ENCODE measurements at places on chromosomes 16 and 17. TPM values are rescaled to one million over a fixed set of nuclear protein-coding genes. Genes with fewer than 3 reads are reported as not detected.

- no peaks in the 10 kb centered on the region for H3K36me3 ChIP-seq
- peaks cover 2% of the 10 kb centered on the region for H3K27me3 ChIP-seq
- no peak for DNase-seq
These were observed 186.0 kb downstream of the COPRS start for GRCh38 chr17:31673076-31673475.

DNA sequence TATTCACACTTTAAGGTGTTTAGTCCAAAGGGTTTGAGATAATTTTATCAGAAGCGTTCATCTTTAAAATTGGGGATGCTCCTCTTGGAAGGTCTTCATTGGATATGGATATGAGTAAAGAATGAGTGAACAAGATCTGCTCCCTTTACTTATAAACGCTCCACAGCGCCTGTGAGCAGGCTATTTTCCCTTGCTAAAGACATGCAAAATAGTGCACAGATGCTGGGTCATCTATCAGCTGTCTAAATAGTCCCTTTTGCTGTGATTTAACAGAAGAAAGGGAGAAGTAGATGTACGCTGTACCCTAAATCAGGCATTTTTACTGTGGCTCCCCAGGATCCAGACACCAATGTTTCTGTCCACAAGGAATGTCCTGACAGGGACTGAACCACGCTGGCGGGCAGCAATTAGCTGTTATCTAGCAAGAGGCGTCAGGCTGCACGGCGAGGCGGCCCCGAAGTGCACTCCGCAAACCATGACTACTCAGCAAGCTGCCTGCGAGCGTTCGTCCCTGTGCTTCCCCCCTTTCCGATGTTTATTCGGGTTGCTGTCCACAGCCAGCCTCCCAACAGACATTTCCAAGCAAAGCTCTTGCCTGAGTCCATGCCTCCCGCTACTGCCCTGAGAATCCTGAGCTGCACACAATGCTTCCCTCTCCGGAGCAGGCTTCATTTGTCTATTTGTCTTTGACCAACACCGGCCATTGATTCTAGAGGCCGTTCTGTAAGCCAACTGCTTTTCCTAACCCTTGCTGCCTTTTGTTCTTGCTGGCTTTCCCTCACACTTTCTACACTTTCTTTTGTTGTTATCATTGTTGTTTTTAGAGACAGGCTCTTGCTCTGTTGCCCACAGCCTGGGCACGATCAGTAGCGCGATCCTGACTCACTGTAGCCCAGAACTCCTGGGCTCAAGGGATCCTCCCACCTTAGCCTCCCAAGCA lies 55.7 kb upstream of the CNEP1R1 start:
- H3K4me1 ChIP-seq: no peaks in the 10 kb centered on the region
- H3K4me3 ChIP-seq: no peak overlapping the region
- peaks cover 8% of the 10 kb centered on the region for H3K27me3 ChIP-seq
- no peaks in the 10 kb centered on the region for H3K36me3 ChIP-seq
- H3K27ac ChIP-seq: no peak overlapping the region

DNA sequence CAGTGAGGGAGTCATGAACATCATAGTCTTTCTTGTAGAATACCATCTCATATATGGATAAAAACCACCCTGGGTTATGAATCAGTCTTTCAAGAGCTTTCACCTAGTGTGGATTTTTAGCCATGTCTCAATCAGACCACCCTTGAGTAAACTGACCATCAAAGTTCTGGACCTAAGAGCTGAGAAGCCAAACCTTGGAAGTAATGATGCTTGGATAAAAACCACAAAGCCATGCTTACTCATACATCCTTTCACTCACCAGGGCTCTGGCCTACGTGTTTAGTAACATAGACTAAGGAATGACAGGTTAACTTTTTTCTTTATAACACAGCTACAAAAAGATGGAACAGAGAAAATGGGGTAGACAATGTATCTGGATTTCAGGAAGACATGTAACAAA lies 167.2 kb downstream of the STX8 start:
- no peak overlapping the region for H3K27ac ChIP-seq
- DNase-seq: no peak
- no peaks in the 10 kb centered on the region for H3K27me3 ChIP-seq
- no peak overlapping the region for H3K4me3 ChIP-seq
- H3K36me3 ChIP-seq: no peaks in the 10 kb centered on the region

- H3K4me3 ChIP-seq: peak overlapping the region; percentile 34
- H3K27ac ChIP-seq: no peak overlapping the region
- no peaks in the 10 kb centered on the region for H3K4me1 ChIP-seq
- no peaks in the 10 kb centered on the region for H3K36me3 ChIP-seq
These were observed 6.9 kb downstream of the USP6 start for GRCh38 chr17:5122586-5123342.

DNA sequence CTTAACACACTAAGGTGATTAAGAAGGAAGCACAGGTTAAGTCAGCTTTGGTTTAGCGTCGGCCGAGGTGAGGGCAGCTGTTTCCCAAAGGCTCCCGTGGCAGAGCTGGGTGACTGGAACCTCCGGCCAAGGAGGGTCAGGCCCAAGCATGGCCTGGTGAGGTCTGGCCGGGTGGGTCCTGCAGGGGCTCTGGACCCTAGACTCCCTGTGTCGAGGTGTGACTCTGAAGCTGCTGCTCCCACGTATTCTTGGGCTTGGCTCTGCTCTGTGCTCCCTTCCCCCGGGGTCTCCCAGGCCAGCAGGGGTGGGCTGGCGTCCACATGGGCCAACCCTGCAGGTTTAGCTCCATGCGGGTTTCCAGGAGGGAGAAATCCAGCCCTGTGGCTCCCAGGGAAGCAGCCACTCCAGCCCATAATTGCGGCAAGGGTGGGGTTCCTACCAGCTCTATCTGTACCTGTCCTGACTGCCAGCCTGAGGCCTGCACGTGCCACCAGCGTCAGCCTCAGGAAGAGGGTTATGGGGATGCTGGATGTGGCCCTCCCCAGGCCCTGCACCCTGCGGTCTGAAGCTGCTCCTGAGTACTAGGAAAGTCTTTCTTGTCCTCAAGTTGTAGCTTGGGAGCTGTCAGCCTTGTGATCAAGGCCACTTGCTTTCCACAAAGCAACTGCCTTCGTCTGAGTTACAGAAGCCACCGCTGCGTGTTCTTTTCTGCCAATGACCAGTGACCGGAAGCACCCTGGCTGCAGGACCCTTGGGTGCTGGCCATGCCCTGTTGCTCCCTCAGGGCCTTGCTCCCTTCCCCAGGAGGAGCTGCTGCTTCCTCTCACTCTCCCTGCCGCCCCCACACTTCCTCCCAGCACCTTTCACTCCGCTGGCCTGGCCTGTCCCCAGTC lies 4.8 kb downstream of the CDK5R1 start:
- H3K36me3 ChIP-seq: peaks cover 65% of the 10 kb centered on the region
- no peak overlapping the region for H3K4me3 ChIP-seq
- no peak for DNase-seq
- H3K4me1 ChIP-seq: no peaks in the 10 kb centered on the region

DNA sequence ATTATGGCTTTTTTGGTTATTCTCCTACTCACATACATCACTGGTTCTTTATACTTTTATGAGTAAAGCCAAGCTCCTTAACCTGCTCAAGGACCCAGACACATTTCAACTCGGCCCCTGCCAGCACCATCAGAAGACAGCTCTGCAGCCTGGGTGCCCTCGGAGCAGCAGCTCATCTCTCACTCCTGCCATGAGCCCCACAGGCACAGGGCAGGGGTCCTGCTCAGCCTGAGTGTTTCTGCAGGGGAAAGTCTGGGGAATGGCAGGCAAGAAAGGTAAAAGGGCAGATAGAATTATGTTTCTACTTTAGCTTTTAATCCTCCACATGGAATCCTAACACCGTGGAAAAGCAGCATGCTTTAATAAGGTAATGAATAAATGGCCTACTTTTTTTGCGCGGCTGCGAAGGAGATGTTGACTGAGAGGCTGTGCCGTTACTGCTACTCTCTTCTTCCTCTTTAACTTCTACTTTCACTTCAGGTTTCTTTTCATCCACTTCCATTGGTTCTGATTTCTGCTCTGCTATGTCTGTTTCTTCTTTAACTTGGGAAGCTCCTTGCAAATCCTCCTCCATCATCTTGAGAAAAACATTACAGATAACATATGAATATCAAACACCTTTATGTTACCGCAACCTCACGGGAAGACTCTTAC lies 50.1 kb upstream of the TRAP1 start:
- peaks cover 76% of the 10 kb centered on the region for H3K36me3 ChIP-seq
- H3K4me1 ChIP-seq: no peaks in the 10 kb centered on the region
- no peak overlapping the region for H3K4me3 ChIP-seq
- no peak for DNase-seq
- no peaks in the 10 kb centered on the region for H3K27me3 ChIP-seq

- no peaks in the 10 kb centered on the region for H3K27me3 ChIP-seq
- H3K27ac ChIP-seq: no peak overlapping the region
- H3K36me3 ChIP-seq: no peaks in the 10 kb centered on the region
- DNase-seq: no peak
- no peaks in the 10 kb centered on the region for H3K4me1 ChIP-seq
These were observed 6.2 kb upstream of the CES1 start for GRCh38 chr16:55839115-55839514.

DNA sequence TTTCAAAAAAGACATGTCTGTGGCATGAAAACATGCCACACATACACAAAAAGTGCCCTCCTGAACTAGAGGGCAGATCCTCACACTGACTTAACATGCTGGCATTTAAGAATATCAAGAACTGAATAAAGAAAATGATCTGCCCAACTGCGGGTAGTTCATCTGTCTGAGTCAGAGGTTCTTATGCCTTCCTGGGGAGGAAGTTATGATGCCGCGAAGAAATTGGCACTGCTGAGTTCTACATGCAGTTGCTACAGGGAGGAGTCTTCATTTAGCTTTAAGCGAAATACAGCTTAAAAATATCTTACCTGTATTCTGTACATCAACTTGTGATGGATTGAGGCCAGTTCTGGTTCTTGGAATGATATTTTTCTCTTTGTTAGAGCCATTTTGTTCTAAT lies 6.3 kb downstream of the ALDH3A2 start:
- H3K27me3 ChIP-seq: no peaks in the 10 kb centered on the region
- H3K36me3 ChIP-seq: peaks cover 5% of the 10 kb centered on the region
- no peak for DNase-seq
- H3K4me3 ChIP-seq: no peak overlapping the region
- no peak overlapping the region for H3K27ac ChIP-seq
- peaks cover 5% of the 10 kb centered on the region for H3K4me1 ChIP-seq

- H3K4me1 ChIP-seq: no peaks in the 10 kb centered on the region
- peaks cover 6% of the 10 kb centered on the region for H3K36me3 ChIP-seq
- H3K27ac ChIP-seq: peak overlapping the region; percentile 30
- DNase-seq: peak; percentile 68
These were observed 1.1 kb downstream of the TSEN54 start for GRCh38 chr17:75517297-75517865.

Gene CCL2
- polyA plus RNA-seq: 29.2 TPM

DNA sequence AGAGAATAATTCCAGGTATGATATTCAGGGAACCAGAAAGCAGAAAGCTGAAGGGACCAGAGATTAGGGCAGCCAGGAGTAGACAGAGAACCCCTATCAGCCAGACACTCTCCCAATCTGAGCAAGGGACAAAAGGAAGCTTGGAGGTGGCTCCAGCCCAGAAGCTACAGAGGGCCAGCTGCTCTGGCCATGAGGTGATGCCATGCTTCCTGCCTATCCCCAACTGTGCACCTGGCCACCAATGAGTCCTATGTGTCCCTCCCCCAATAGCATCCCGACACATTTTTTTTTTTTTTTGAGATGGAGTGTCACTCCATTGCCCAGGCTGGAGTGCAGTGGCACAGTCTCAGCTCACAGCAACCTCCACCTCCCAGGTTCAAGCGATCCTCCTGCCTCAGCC lies 30.0 kb downstream of the NSMCE1 start:
- no peak overlapping the region for H3K4me3 ChIP-seq
- H3K36me3 ChIP-seq: no peaks in the 10 kb centered on the region
- no peaks in the 10 kb centered on the region for H3K27me3 ChIP-seq
- DNase-seq: no peak
- peak overlapping the region; percentile 91 for H3K27ac ChIP-seq

Gene CDK3
- 7.9 TPM for polyA plus RNA-seq

- H3K27me3 ChIP-seq: no peaks in the 10 kb centered on the region
- no peak overlapping the region for H3K27ac ChIP-seq
- no peak for DNase-seq
- no peaks in the 10 kb centered on the region for H3K36me3 ChIP-seq
These were observed 18.5 kb downstream of the CYTH1 start for GRCh38 chr17:78763561-78763960.

DNA sequence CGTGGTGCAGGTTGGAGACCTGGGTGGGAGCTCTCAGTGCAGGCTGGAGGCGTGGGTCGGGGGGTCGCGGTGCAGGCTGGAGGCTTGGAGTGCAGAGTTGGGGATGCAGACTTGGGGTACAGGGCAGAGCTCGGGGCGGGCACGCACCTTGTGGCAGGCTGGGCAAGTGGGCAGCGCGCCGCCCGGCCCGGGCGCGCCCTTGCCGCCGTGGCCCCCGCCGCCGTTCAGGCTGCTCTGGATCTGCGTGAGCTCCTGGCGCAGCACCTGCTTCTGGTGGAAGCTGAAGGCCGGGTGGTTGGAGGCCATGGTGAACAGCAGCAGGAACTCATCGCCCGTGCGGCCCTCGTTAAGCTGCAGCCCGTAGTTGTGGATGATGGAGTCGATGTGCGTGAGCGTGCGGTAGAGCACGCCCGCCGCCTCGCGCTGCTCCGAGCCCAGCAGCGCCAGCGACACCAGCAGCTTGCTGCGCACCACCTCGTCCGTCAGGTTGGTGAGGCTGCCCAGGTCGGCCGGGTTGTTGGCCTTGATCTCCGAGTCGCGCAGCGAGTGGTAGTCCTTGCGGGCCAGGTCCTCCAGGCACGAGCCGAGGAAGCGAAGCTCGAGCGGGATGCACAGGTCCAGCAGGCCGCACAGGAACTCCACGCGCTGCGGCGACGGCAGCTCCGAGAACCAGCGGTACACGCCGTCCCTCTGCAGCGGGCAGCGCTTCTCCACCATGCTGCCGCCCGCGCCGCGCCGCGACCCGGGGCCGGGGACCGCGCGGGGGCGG lies 1.1 kb downstream of the ZCCHC14 start:
- peak overlapping the region; percentile 76 for H3K27ac ChIP-seq
- no peaks in the 10 kb centered on the region for H3K27me3 ChIP-seq
- DNase-seq: peak; percentile 62
- H3K4me3 ChIP-seq: peak overlapping the region; percentile 58

DNA sequence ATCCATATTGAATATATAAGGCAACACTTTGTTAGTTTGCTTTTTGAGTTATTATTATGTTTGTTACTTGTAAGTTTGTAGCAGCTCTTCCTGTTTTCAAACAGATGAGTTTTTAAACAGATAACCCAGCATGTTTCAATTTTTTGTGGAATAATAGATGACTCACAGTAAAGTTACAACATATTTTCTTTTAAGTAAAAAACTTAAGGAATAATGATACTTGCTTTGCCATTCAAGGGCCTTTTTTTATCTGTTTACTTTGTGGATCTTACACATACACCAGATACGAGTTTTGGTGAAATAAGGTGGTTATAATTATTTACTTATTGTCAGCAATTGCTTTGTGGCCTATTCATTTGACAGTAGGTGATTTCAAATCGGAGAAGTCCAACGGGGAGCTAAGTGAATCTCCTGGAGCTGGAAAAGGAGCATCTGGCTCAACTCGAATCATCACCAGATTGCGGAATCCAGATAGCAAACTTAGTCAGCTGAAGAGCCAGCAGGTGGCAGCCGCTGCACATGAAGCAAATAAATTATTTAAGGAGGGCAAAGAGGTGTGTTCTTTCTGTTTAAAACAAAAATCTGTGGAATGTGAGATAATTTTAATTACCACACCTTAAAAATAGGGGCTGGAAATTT lies 66.3 kb downstream of the BPTF start:
- H3K27me3 ChIP-seq: no peaks in the 10 kb centered on the region
- no peak overlapping the region for H3K4me3 ChIP-seq
- no peaks in the 10 kb centered on the region for H3K4me1 ChIP-seq
- no peak for DNase-seq
- H3K27ac ChIP-seq: no peak overlapping the region

- peaks cover 6% of the 10 kb centered on the region for H3K4me1 ChIP-seq
- H3K27me3 ChIP-seq: no peaks in the 10 kb centered on the region
- H3K36me3 ChIP-seq: no peaks in the 10 kb centered on the region
- peak; percentile 76 for DNase-seq
These were observed at the start of gene MLKL for GRCh38 chr16:74700438-74701225. Gene MLKL (minus strand): TSS chr16:74700862. CDS start chr16:74695757, 5,105 bp downstream.

Gene ZNF423
- 2.9 TPM for polyA plus RNA-seq

All from small intestine (tissue), 16 donors.